ENCODE measurements at places on chromosomes 5 and 9. TPM values are rescaled to one million over a fixed set of nuclear protein-coding genes. Genes with fewer than 3 reads are reported as not detected.

Gene SHB
- total RNA-seq = 31.7 TPM

Gene TJP2
- 6.0 TPM for total RNA-seq

Gene PCDHB16
- 20.1 TPM for total RNA-seq

Gene SURF4
- 111 TPM for total RNA-seq

Gene ADGRV1
- total RNA-seq = 18.2 TPM

DNA sequence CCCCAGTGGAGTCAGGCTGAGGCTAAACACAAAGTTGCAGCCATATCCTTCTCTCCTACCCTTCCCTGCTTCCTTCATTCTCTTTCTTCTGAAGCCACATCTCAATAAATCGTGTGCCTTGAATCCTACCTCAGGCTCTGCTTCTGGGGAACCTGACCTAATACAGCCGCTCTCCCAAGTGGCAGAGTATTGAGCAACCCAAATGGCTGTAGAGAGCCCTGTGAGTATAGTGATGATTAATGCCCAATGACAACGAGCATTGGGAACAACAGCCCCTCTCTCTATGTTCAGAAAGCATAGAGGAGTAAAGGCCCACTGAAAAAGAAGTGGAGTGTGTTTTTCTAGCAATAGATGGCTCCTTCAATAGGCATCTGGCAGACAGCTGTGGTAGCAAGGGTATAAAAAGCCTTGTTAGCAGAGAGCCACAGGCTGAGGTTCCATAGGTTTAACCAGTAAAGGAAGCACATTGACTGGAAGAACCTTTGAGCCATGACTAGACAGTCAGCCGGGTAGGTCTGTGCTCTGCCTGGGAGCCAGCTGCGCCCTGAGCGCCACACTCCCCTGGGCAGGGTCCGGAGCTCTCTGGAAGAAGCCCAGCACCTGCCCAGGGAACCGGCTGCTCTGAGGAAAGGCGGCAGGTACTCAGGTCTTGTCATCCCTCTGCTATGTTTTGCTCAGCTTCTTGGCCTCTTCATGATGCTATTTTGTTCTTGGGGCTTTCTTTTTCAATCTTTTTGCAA is 22.6 kb upstream of the HSPA9 start:
- DNase-seq = no peak
- H3K4me1 ChIP-seq = peaks cover 55% of the 10 kb centered on the region
- peaks cover 10% of the 10 kb centered on the region for H3K27me3 ChIP-seq
- peak overlapping the region; percentile 43 for H3K27ac ChIP-seq
